ENCODE measurements at places on chromosomes 1 and 21.

DNA sequence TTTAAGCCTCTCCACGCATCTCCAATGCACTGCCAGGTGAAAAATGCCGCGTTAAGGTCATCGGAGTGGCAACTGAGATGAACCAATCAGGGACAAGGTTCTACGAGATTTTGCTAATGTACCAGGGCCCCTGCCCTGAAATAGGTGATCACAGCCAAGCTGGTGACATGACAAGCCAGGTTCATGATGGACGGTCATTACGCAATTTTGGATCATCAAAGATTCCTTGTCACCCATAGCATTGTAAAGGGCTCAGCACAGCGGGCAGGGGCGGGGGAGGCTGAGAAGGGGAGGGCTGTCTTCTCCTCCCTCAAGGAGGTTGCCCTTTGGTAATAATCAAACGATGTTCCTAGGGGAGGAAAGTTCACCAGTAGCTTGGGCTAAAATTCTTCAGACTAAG lies 475.5 kb downstream of the NPHP4 start:
- no peak for DNase-seq

- DNase-seq, result no peak
These were observed 16.6 kb upstream of the ATP2B4 start for GRCh38 chr1:203609979-203610493.

DNA sequence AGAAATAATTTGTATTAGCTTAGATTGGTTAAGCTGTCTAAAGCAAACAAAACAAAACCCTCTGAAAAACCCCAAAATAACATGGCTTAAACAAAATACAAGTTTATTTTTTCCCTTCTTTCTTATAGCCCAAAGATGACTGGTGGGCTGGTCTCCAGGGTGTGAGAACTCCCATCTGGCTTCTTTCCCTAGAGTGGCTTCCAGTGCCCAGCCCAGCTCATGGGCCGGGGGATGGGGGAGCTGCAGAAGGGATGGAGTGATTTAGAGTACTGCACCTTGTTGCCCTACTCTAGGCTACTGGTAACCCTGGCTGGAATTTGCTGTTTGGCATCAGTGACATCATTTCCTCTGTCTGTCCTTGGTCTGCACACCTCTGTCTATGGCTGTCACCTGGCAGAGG lies 223.0 kb downstream of the PBX1 start:
- DNase-seq, result no peak

DNA sequence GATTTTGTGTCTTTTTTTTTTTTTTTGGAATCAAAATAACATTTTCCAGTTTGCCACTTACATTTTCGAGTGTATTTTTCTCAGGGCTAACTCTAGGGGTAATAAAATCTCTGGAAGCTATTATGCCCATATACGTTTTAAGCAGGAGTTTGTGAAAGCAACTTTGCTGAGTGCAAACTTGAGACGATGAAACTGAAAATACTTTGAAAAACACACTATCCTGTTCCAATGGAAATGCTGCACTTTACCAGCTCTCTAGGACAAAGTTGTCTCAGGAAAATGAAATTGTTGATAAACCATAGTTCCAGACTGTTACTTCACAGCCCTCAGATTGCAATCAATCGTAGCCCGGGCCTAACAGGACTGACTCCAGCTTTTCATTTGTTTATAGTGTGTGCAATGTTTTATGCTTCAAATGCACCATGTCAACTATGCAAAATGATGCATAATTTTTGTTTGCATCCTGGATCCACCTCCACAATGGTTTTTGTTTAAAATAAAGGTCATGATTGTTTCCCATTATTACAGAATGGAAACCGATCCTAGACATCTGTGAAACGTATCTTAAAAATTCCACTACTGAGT lies 220.6 kb upstream of the PKN2 start:
- no peak for DNase-seq
